NCI-H1694 (cell line): ENCODE measurements at places on chromosomes 2 and 18.

GRCh38 chr2:15299904-15300520 lies 261.1 kb downstream of the NBAS start:
- no peak for DNase-seq

DNA sequence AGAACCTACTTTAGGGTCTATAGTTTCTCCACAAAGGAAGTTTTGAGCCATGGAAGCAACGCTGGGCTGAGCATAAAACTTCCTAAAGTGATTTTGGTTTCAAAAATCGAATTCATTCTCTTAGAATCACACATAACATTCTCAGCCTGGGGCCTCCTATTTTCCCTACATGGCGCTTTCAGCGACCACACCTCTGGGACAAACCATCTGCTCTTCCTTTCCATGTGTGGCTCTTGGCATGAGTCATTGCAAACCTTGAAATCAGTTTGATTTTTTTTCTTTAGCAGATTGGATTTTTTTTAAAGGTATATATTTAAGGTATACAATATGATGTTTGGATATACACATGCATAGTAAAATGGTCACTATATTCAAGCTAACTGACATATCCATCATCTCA lies 72.5 kb upstream of the APCDD1 start:
- no peak for DNase-seq

DNA sequence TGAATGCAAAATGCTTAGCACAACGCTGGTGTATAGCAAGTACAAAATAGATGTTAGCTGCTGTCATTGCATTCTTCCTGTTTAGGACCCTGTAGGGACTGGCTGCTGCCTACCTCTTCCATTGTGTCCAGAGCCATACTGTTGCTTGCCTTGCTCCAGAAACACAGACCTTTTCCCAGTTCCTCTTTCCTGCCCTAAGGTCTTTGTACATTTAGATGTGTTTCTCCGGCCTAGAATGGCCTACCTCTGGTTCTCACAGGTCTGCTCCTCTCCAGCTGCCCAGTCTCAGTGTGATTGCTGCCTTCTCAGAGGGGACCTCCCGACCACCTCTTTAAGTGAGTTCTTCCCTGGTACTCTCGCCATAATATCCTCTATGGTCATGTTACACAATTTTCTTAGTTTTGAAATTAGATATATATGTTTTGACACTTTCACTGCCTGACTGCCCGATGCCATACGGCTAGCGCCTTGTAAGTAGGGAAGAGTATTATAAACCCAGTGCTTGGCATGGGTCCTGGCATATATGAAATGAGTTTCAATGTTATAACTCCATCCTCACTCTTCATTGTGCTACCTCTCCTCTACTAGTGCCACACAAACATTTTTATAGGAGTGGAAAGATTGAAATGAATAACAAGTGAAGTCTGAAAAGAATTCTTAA lies 48.3 kb downstream of the RFTN2 start:
- no peak for DNase-seq

DNA sequence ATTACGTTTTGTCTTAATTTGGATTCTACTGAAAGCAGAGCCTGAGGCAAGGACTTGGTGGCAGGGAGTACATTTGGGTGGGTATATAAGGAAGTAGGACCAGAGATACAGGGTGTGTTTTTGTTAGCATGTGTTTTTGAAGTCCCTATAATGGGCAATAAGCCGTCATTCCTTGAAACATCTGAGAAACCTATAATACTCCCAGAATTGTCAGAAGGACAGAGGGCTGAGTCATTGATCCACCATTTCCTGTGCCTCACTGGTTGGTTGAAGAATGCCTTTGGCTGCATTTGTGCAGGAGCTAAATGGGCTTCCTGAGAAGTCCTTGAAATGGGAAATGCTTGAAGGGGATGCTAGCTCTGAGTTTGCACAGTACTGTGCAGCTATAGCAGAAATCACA lies 281.8 kb upstream of the ZEB2 start:
- DNase-seq = no peak

GRCh38 chr2:140041239-140041638 lies 1261.0 kb upstream of the NXPH2 start:
- no peak for DNase-seq
